Stomach (tissue), 19 donors: ENCODE measurements at places on chromosomes 7 and 10. TPM values are rescaled to one million over a fixed set of nuclear protein-coding genes. Genes with fewer than 3 reads are reported as not detected.

- no peak for DNase-seq
Observed at GRCh38 chr10:121449482-121449924, 148.7 kb downstream of the FGFR2 start.

- no peak for DNase-seq
Observed at GRCh38 chr7:85322252-85322651, 135.4 kb upstream of the SEMA3D start.

DNA sequence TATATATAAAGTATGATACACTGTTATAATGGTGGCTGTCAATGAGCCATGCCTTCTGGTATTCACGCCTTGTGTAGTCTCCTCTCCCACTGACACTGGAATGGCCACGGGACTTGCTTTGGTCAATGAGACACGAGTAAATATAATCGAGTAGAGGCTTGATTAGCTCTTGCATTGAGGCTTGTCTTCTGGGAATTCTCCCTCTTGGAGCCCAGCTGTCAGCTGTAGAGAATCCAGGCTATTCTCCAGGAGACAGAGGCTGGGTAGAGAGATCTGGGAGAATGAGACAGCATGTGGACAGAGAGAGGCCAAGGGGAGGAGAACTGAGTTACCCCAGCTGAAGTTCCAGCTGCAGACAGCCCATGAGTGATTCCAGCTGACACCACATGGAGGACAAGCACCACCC is 25.2 kb upstream of the PLCE1 start:
- DNase-seq, result no peak

GRCh38 chr7:153640586-153640985 is 411.6 kb upstream of the DPP6 start:
- no peak for DNase-seq

GRCh38 chr7:158356454-158356853 is 231.2 kb downstream of the PTPRN2 start:
- no peak for DNase-seq

- no peak for DNase-seq
Observed at GRCh38 chr7:135994466-135995205, 17.5 kb upstream of the MTPN start.

- DNase-seq, result peak; percentile 85
Observed at GRCh38 chr10:49398000-49398861, 2.3 kb upstream of the DRGX start.

DNA sequence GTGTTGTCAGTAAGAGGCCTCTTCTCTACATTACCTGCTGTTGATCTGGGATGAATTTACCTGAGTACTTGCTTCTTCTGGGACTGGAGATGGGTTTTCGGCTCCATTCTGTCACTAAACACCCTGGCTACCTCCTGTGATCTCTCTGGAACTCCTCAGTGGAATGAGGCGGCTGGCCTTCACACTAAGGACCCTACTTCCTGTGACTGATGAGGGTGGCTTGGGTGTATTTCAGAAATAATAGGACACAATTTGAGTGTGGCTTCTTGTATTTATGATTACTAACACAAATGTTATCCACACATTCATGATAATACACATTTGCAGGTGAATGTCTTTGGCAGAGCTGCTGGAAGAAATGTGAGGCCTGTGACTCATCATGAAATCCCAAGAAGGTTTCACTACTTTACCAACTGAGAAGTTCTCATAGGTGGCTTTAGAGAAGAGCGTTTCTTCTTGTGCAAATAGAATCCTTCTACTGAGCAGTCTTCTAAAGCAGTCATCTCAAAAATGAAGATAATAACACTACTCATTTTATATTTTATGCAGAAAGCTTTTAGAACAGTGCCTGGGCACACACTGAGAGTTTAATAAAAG is 21.3 kb upstream of the EVX1 start:
- DNase-seq, result no peak

- DNase-seq, result no peak
Observed at GRCh38 chr7:46814516-46815250, 767.2 kb downstream of the TNS3 start.

DNA sequence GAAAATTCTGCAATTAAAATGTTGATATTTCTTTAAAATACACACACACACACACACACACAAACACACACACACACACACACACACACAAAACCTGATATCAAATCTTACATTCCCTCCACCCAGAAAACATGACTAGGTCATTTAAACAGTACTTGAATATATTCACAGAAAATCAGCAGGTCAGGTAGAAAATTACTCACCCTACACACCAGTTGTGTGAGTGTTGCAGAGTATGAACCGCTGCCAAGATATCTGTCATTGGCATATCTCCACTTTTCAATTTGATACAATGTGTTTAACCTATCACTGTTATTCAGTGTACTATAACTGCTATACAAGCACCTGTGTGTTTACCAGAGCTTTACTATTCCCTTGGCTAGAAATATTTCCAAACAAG is 283.6 kb upstream of the LRRTM3 start:
- no peak for DNase-seq

DNA sequence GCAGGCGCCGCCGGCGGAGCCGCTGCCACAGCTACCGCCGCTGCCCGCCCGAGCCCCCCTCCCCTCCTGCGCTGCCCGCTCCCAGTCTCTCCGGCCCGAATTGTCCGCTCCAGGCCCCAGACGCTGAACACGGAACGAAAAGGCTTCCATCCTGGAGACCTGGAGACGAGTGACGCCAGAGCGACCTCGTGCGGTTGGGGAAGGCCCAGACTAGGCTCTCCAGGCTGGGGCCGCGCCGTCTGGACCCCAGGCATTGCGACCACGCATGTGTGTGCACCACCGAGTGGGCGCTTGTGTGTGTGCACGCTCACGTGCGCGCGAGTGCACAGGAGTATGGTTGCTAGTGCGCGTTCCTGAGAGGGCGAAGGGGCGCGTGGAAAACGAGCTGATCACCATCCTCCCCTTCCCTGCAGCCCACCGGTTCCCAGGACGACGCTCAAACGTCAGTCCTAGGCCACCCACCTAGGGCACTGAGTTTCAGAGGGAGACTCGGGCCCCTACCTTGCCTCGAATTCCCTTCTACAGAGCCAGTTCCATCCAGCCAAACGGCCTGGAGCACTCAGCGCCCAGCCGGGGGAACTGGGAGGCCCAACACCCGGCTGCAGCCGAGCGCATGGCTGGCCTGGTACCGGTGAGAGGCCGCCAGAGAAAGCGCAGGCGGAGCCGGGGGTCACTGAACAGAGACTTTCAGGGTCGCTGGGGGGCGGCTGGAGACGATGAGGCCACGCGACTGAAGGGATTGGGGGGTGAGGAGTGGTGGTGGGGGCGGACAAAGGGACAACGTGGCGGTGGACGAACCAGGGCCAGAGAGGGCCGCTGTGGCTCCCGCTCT is 11.6 kb downstream of the LBX1 start:
- no peak for DNase-seq

GRCh38 chr10:32104622-32105509 is 48.6 kb upstream of the KIF5B start:
- no peak for DNase-seq

- peak; percentile 92 for DNase-seq
Observed at GRCh38 chr10:132518572-132519381, 18.8 kb upstream of the INPP5A start.

DNA sequence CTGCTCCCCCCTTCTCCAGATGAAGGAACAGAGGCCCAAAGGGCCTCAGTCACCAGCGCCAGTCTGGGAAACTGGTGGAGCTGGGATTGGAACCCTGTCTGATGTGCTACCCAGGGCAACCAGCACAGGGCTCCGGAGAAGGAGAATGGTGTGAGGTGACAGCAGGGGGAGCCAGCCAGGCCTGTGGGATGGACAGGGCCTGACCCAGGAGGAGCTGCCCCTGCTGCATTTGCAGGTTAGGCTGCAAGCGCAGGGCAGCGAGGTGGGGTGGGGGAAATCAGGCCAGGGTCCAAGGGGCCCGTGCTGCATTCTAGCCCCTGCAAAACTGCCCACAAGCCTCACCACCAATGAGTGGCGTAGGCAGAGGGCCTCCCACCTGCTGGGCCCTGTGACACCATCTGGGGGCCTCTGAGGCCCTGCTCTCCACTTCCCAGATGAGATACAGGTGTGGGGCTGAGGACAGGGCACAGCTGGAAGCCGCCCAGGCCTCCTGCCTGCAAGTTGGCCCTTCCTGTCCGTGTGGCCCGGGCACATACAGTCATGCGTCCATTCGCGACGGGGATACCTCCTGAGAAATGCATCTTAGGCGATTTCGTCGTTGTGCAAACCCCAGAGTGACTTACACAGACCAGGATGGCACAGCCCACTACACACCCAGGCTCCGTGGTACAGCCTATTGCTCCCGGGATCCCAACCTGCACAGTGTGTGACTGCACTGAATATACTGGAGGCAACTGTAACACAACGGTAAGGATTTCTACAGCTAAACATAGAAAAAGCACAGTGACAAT is 45.3 kb downstream of the RASGEF1A start:
- no peak for DNase-seq

GRCh38 chr10:76198287-76199035 is 767.0 kb downstream of the LRMDA start:
- no peak for DNase-seq

DNA sequence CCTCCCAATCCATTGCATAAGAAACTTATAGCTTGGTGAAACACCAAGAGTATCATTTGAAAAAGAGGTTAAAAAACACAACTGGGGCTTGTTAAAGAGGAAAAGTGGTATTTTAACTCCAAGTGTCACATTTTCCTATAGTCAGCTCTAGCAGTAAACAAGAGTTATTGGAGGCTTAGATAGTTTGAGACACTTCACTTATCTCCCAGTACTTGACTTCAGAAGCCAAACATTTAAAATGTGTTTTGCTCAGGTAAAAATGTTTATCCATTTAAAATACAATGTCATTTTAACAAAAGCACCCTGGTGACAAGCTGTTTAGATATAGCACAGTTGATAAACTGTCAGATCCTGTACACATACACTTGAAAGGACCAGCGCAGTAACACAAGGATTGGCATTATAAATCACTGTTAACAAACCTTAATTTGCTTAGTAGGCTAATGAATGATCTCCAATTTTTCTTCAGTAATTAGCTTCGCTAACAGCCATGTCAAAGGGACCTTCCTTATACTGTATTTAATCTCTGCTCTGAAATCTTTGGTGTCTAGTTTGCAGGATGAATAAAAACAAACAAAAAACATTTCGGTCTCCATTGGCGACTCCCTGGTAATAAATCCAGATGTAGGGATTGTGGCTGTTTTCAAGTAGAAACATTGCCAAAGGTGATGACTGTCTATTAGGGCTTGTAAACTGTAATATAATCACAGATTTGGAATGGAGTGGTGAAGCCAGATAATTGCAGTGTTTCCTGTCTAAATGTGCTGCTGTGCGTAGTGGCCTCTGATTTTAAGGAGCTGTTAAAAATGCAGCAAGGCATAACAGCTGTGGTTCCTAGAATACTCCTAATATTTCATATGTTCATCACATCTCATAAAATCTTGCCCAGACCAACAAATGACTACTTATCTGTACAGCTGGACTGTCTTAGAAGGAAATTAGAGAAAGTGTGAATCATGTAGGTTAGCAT is 545.1 kb downstream of the AUTS2 start:
- no peak for DNase-seq

DNA sequence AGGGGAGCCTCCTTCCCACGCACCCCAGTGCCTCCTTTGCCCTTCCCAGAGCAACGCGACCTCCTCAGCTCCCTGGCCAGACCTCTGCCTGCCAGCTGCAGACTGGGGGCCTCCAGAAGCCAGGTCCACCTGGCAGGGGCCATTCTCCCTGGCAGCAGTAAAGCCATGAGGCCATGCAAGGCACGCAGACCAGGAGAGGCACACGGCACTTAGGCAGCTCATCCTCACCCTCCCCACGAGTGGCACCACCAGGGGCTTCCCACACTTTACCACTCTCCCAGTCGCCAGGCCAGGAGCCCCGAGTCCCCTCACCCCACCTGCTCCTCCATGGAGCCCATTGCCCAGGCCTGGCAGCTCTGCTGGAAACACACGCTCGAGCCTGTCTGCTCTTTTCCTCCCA is 85.4 kb downstream of the PROSER2 start:
- DNase-seq, result no peak

DNA sequence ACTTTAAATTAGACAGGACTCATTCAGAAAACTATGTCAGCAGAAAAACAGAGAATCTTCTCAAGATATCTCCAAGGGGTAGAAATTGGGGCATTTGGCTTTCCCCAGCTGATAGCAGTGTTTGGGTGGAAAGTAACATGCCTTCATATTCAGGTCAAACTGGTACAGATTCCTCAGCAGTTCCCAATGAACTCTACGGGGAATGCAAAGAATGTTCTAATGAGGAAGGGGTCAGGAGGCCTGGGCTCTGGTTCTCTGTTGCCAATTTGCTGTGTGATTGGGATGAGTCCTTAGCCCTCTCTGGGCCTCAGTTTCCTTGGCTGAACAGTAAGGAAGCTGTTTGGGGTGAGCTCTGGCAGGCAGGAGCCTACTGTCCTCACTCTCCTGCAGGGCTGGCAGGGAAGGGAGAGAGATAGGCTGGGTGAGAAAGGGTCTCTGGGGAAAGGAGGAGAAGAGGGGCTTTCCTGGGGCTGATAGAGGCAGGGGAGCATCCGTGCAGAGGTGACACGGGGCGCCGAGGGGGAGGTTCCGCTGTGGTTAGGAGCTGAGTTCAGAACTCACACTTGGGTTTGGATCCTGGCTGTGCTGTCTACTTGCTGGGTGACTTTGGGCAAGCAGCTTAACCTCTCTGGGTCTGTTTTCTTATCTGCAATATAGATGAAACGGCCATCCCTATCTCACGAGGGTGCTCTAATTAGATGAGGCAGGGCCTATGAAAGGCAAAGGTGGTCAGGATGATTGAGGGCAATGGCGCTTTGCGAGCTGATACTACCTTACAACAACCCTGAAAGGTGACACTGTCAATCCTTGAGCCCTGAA is 45.1 kb downstream of the SPOCK2 start:
- no peak for DNase-seq

DNA sequence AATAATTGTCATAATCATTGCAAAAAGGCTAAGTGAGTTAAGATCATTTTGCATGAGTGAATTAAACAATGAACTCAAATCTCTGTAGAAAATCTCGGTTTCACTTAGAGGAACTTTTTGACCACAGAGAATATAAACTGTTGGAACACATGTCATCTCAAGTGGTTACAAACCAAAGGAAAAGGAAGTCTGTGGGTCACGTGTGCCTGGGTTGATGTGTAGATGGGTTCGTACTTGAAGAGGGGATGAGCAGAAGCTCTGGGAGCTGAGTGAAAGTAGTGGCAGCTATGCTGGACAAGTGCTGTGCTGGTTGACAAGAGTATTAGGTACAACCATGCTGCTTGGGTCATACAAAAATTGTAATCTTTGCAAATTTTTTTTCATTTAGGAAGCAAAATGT is 35.0 kb downstream of the GLRX3 start:
- no peak for DNase-seq

DNA sequence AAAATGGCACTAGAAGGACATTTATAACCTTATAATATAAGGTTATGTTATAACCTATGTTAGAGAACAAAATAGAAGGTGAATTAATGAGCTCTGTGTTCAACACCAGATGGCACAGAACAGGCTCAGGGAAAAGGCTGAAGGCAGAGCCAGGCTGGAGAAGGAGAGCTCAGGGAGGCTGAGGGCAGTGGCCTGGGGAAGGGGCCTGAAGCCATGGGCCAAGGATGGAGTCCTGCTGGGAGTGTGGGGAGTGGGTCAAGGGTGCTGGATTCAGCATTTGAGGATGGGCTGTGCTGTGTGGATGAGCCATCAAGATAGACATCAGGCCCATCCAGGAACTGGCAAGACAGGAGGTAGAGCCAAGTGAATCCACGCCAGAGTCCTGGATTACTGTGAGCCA is 218.8 kb downstream of the ZNF248 start:
- DNase-seq, result no peak

GRCh38 chr7:147014286-147014955 is 897.8 kb downstream of the CNTNAP2 start:
- peak; percentile 24 for DNase-seq

Gene SHTN1
- 49.1 TPM for total RNA-seq

Gene RNF133
- total RNA-seq, result 7.2 TPM

Gene FOXI2
- 0.18 TPM for total RNA-seq

Gene CNPY1
- not detected for total RNA-seq

Gene PHKG1
- total RNA-seq, result 39.3 TPM

Gene PHTF2
- total RNA-seq, result 20.4 TPM

Gene ASB10
- total RNA-seq, result not detected
